Activated CD4-positive, alpha-beta T cell treated with anti-CD3 and anti-CD28 coated beads, Interleukin-2, Interleukin-4, amounts not matched to agents 100 ng/mL and 50 ng/mL, durations not matched to agents 16 hours and 8 hours (primary cell): ENCODE measurements at places on chromosomes 2 and 18.
A peak's percentile ranks its signal among the peaks of the same experiment; 100 is the strongest.

- peak; percentile 16 for DNase-seq
Observed at GRCh38 chr18:76620321-76621170, 125.5 kb upstream of the ZNF516 start.

GRCh38 chr2:74407682-74408081, 13.7 kb downstream of the C2orf81 start:
- DNase-seq = no peak

GRCh38 chr18:40380686-40381439, 1574.2 kb upstream of the PIK3C3 start:
- no peak for DNase-seq

DNA sequence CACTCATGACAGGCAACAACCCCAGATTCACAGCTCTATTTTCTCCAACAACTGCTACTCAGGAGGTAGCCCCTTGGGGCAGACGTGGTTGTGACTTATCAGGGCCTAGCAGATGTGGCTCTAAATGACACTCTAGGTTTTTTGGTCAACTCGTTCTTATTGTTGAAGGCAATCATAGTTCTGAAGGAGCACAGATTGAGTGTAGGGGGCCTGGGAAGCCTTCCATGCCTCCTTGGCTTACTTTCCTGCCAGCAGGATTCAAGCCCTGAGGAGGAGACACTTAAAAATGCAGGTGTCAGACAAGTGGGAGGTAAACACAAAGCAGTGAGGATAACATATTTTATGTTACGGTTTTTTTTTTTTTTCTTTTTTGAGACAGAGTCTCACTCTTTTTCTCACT, 23.5 kb upstream of the SUCLG1 start:
- DNase-seq = no peak

DNA sequence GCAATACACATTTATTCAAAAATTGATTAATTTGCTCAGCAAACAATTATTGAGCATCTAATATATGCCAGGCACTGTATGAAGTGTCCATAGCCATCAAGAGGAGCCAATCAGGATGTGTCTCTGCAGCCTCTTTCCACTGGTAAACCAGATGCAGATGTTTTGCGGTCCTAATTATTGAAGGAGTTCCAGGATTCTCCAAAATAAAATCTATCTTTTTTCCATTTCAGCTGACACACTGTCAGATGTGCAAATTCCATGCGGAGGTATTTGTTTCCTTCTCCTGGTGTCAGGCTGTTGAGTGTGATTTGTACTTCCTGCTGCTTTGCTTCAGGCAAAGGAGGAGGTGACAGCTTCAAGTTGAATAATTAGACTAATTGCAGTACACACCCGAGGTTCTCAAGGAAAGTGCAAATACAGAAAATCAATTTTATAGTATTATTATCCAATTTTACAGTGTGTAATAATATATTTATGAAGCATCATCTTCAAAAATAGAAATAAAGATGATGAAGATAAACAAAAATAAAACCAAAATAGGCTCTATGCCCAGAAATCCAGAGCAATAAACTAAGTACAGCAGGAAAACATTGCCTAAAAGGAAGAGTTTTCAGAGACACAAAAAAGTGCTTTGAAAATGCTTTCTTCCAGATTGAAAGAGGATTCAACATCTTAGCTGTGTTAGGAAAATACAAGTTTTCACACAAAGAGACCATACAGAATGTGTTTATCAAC, 1352.9 kb upstream of the CHAC2 start:
- no peak for DNase-seq

- no peak for DNase-seq
Observed at GRCh38 chr2:112880091-112880531, 30.9 kb upstream of the IL37 start.

DNA sequence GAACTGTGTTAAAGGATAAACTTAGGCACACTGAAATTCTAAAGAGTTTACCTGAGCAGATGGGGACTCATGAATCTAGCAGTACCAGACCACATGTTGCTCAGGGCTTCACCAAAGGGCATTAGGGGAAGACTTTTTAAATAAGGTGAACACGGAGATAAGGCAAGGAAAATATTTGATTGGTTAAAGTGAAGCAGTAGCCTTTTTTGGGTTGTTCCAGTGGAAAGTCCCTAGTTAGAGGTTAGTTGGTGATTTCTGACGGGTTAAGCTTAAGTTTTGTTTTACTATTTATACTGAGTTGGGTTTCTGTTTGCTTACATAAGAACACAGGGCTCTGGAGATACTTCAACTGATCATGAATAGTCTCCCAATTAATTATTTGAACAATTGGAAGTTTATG, 722.5 kb downstream of the SOCS6 start:
- DNase-seq = no peak

DNA sequence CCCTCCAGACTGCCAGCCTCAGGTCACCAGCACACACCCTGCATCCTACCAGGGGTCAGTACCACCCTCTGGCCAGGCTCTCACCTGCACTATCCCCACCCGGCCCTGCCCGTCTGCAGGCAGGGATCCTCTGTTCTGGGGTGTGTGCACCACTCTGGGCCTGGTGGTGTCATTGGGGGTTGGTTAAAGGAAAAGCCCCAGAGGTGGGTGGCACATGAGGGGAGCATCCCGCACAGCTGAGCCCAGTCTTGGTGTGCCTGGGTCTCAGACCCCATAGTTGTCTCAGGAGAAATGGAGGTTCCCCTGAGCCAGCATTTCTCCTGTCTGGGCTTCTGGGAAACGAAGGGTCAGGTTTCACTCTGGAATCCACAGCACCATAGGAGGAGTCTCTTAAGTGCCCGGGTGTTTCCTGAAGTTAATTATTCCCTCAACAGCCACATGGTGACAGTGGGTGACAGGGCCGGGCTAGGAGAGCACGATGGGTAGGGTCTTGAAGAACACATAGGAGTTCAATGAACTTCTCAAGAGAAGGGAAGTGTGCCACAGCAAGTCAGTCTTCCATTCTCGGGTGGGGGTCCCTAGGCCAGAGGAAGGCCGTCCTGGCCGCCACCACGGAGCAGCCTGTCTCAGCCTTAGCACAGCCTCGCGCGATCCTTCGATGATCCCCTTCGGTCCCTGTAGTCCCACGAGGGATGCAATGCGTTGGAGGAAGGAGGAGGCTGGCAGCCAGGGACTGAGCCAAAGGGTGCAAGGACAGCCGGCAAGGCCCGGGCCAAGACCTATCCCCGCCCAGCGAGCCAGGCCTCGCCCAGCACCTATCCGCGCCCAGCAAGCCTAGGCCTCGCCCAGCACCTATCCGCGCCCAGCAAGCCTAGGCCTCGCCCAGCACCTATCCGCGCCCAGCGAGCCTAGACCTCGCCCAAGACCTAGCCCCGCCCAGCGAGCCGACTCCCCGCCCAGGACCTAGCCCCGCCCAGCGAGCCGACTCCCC, 1.1 kb upstream of the FARP2 start:
- peak; percentile 71 for DNase-seq

DNA sequence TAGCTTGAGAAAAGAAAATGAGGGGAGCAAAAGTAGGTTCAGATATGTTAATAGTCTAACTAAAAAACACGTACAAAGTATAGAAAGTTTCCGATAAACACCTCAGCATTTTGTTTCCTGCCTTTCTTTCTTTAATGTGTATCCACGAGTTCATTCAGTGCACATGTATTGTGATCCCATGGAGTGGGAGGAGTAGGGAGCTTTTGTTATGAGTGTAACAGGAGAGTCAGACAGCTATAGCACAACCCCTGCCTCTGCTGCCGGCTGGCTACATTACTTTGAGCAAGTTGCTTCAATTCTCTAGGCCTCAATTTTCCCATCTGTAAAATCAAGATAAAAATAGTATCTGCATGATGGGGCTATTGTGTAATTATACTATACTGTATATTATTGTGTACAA, 249.2 kb upstream of the FIGN start:
- no peak for DNase-seq

DNA sequence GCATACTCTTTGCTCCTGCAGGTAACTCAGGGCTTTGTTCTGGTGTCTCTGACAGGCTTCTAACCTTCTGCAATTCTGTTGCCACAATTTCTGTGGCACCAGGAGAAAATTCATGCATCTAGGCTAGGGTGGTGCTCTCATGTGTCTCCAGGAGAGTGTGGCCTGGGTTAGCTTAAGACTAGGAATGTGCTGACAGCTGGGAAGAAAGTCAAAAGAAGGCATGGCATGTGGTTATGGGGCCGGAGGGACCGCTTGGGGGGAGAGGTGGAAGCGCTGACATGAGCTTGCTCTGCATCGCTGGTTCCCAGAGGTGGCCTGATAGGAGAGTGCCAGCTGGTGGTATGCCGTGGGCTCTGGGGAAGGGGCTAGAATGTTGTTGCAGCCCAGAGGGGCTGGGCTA, 173.3 kb upstream of the TNP1 start:
- DNase-seq = no peak

- no peak for DNase-seq
Observed at GRCh38 chr2:1600191-1601066, 143.9 kb downstream of the PXDN start.

GRCh38 chr2:159661286-159661685, 44.9 kb upstream of the BAZ2B start:
- DNase-seq = no peak

- no peak for DNase-seq
Observed at GRCh38 chr2:74725287-74725686, 71.2 kb downstream of the SEMA4F start.
